ENCODE measurements at places on chromosomes 6 and 20.

GRCh38 chr20:48822879-48823385 lies 4.9 kb downstream of the PREX1 start:
- DNase-seq = no peak

DNA sequence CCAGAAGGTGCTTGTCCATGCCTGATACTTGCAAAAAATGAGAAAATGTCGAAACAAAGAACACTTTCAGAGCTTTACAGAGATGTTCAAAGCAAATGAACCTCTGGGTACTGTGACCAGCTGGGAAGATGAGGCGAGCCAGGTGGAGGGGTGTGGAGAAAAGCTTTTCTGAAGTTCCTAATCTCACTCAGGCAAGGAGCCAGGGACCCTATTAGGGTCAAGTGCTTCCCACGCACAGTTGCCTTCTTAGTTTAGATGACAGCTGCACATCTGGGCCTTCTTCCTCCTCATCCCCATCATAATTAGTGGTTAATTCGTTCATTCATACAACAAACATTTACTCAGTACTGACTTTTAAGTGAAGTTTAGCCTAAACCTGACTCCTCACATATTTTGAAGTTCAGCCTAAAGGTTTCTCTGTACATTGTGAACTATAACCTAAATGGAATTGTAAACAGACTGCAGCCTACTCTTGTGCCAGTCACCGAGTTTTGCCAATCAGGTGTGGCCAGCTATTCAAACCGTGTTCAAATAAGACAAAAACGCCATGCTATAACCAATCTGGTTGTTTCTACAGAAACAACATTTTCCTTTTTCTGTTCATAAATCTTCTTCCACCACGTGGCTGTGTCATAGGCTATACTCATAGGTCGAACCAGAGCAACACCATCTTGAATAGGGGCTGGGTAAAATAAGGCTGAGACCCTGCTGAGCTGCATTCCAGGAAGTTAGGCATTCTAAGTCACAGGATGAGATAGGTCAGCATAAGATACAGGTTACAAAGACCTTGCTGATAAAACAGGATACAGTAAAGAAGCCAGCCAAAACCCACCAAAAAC lies 19.3 kb upstream of the AHCY start:
- DNase-seq = no peak

DNA sequence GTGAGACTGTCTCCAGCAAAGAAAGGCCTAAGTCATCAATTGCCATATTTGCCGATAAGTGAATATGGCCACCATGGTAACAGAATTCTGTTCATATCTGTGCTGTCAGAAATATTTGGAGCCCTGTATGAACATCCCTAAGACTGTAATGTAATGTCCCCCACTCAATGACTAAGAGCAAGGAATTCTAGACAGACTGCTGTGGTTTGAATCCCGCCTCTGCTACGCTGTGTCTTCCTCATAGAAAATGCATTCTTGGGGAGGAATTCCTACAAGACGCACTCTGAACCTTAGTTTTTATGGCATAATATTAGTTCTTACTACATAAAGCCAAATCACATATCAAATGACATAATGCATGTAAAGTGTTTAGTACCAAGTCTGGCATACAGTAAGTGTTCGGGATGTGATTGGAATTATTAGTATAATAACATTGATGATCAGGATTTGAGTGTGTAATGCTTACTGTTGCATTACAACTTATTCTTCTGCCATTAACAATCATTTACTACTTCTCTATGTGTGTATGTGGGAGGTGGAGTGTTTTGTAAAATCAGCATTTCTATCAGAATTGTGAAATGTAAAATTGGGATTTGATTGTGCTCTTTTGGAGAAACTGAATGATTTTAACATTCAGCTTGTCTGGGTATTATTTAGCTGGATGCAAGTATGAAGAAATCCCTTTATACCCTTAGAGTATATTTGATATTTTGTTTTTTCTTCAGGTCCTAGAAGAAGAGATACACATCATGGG lies 103.0 kb downstream of the OLIG3 start:
- DNase-seq = no peak

- no peak for DNase-seq
Measured at GRCh38 chr6:32092760-32093497, 16.2 kb downstream of the TNXB start.

- DNase-seq = no peak
Measured at GRCh38 chr6:52104979-52105378, 17.6 kb upstream of the PKHD1 start.

GRCh38 chr20:33825340-33826269 lies 14.5 kb downstream of the CHMP4B start:
- no peak for DNase-seq

GRCh38 chr20:17594443-17594842 lies 24.6 kb downstream of the DSTN start:
- no peak for DNase-seq

DNA sequence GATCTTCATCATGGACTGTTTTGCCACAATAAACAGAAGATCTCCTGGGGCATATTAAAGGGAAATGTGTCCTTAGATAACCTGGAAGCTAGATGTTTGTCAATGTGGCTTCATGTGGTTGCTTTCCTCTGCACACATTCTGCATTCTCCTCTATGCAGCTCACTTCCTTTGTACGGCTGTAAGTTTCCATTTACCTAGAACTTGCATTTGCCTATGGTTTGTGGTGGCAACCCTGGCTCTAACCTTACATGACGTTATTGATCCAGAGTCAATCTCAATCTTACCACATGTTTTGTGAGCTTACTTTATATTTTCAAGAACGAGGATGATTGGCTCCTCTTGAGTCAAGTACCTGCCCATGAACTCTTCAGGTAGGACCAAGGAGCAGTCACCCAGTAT lies 863.1 kb downstream of the MAFB start:
- DNase-seq = peak; percentile 3

GRCh38 chr6:45665859-45666258 lies 288.1 kb upstream of the SUPT3H start:
- no peak for DNase-seq

DNA sequence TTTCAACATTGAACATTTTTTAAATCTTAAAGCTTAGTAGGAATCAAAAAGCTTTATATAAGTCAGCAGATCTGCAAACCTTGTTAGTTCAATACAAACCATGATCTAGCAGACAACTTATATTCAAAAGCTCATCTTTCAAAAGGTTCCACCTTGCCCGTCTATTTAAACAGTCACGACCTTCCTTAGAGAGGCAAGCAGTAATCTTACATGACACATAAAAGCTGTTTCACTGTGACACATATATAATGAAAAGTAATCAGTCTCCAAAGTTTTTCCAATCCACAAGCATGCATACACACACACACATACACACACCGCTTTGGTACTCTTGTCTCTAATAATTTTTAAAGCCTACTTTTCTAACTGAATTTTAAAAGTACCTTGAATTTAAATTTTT lies 12.9 kb downstream of the SOD2 start:
- DNase-seq = no peak

DNA sequence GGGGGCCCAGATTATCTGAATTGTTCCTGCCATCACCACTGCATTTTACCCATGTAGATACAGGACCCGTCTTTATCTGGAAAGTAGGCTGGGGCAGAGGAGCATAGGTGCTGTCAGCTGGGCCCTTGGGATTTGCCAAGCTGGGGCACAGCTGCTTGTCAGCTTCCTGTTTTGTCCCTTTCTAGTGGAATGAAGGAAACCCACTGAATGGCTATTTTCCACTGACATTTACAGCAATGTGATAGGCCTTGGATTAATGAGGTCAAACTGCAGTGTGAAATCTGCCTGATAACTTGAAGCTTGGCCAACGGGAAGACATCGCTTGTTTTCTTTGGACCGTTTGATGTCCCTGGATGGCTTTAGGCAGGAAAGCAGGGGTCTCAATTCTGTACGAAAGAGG lies 6.7 kb downstream of the PPP1R16B start:
- DNase-seq = no peak

- DNase-seq = no peak
Measured at GRCh38 chr6:18080544-18080943, 41.9 kb downstream of the NHLRC1 start.

DNA sequence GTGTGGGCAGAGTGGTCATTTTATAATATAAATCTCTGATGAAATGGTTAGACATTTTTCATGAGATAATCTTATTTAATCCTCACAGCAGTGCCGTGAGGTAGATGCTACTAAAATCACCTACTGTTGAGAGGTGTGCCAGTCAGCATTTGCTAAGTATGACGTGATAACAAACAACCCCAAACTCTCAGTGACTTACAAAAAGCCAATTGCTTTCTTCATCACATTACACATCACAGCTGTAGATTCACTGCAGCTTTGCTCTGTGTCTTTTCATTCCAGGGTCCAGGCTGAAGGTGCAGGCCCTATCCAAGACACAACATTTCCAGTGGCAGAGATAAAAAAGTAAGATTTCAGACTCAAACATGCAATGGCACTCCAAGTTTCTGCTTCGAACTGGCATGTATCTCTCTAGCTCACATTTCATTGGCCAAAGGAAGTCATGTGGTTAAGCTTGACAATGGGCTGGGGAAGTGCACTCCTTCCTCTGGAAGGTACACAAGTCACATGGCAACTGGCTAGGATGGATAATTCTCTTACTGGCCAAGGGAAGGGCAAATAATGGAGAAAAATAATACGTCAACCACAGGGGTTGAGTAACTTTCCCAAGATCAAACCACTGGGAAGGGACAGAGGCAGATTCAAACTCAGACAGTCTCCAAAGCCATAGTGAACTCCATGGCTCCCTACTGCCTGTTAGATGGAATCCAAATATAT lies 69.5 kb upstream of the EPB41L1 start:
- DNase-seq = no peak

DNA sequence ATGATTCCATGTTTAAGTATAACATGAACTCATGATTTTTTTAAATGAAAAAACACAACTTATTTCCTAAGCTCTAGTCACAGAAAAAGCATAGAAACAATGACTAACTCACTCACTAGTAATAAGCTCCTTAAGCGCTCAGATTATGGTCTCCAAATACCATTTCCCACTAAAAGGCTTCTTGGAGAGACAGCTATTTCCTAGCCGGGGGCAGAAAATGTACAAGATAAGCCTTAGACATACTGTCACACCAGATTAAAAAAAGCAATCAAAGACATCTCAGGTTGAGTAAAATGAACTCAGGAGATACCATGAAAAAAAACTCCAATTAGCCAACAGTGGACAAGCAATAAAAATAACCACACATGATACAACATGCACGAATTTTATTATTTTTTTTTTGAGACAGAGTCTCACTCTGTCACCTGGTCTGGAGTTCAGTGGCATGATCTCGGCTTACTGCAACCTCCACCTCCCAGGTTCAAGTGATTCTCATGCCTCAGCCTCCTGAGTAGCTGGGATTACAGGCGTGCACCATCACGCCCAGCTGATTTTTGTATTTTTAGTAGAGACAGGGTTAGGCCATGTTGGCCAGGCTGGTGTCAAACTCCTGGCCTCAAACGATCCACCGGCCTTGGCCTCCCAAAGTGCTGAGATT lies 14.9 kb downstream of the SRPK1 start:
- no peak for DNase-seq

GRCh38 chr20:34693414-34693813 lies 10.7 kb upstream of the TP53INP2 start:
- DNase-seq = no peak

DNA sequence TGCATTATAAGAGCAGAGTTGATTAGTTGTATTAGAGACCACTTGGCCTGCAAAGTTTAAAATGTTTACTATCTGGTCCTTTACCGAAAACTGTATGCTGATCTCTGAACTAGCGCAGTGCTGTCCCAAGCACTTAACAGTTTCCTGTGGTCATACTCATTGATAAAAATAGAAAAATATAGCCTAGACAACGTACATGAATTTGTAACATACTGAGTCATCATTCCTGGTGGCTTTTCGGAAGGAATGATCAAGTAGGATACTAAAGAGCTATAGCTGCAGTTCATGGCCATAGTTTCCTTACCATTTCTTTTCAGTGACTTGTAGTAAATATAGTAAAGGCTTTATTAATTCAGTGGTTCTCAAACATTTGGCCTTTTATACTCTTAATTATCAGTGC lies 18.4 kb downstream of the TTK start:
- DNase-seq = no peak

- DNase-seq = no peak
Measured at GRCh38 chr6:15962449-15962764, 166.5 kb upstream of the MYLIP start.

DNA sequence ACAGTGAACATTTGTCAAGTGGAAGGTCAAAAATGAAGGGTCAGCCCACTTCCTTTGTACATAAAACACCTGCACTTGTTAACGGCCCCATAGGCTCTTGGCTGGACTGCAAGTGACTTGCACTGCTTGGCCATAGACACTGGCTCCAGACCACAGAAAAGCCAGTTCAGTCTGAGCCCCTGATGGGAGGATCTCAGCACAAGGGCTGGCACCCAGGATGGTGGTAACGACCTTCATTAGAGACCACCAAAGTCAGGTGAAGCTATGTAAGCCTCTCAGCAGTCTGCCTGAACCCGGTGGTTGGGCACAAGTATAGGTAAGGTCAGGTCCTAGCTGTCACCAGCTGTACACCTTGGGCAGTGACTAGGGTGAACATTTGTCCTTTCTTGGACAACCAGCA lies 16.1 kb downstream of the PLAGL2 start:
- no peak for DNase-seq

DNA sequence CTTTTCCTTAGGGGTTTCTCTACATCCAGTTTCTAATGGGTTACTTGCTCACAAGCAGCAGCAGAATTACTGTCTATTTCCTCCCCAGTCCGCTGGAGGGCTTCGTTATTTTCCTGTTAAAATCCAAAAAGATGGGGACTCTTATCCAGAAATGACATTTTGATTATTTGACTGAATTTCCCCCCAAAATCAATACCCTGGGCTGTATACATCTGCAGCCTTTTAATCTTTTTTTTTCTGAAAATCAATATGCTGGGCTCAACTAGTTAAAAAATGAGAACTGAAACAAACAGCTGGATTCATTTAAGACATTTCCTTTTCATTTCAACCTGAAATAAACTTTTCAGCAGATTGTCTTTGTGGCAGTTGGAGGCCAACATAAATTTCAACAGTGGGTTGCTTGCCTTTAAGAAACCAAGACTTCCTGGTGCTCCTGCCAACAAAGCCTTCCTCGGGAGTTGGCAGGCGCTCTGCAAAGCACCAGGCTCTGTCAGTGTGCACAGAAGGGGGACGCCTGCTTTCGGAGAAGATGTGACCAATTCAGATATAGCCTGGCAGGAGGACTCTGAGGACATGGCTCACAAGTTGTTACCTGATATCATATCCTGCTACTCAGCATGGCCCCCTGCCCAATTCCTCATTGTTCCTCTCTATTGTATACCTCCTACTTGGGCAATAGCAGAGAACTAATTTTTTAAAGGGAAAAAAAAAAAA lies 204.7 kb upstream of the ARG1 start:
- DNase-seq = no peak

DNA sequence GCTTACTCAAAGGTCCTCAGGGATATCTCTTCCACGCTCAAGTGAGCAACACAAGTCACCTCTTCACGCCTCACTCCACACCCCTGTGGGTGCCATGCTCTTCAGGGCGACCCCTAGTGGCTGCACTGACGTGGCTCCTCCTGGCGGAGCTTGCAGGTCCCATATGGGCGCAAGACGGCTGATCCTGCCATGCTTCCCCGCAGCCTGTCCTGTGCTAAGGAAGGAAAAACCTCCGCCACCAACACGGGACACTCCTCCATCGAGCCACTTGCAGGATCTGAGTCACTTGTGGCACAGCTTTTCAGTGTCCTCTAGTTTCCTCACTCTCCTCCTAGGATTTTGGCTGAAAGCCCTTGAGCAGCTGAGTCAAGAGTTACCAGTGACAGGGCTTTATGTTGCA lies 90.7 kb downstream of the KHDC1L start:
- DNase-seq = peak; percentile 18

Measured in stimulated activated naive B cell treated with anti-CD40 and anti-IgM and Interleukin-4, amounts not matched to agents 10 μg/mL and 1 μg/mL and 100 μg/mL, for 72 hours (primary cell).